ENCODE measurements at places on chromosomes 1 and 21.

DNA sequence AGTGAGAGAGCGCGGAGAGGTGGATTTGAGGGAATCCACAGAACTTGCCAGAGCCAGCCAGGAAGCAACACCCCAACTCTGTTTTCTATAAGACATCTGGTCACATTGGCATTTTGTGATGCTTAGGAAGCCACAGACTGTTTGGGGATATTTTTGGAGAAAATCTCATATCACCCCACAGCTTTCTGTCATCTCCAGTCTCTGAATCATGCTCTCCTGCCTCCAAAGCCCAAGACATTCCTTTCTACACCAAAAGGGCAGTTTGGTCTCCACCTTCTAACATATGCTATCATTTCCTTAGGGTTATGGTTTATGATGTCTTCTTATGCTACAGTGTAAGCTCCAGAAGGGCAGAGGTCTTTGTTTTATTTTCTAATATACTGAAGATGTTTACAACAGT is 14.4 kb upstream of the BCL10 start:
- no peak for DNase-seq

DNA sequence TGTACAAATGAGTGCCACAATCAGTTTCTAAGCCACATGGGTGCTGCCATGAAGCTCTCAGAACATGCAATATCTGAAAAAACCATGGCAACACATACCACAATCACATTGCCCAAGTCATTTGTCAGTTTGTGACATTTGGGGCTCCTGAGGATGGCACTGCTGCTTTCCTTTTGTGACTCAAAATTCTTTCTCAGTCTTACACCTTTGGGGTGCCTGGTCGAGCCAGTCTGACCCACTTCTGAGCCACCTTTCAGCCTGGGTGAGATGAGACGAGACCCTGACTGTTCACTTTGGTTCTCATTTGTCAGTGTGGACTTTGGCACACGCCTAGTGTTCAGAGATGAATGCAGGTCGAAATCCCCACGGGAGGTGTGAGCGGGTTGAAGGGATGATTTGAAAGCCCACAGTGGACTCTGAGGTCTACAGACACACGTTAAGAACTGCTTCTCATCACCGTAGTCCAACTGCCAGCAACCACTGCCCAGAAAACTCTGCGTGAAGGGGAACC is 8.0 kb downstream of the BATF3 start:
- no peak for DNase-seq

GRCh38 chr1:206992790-206993189 is 22.5 kb upstream of the FCAMR start:
- DNase-seq = no peak

DNA sequence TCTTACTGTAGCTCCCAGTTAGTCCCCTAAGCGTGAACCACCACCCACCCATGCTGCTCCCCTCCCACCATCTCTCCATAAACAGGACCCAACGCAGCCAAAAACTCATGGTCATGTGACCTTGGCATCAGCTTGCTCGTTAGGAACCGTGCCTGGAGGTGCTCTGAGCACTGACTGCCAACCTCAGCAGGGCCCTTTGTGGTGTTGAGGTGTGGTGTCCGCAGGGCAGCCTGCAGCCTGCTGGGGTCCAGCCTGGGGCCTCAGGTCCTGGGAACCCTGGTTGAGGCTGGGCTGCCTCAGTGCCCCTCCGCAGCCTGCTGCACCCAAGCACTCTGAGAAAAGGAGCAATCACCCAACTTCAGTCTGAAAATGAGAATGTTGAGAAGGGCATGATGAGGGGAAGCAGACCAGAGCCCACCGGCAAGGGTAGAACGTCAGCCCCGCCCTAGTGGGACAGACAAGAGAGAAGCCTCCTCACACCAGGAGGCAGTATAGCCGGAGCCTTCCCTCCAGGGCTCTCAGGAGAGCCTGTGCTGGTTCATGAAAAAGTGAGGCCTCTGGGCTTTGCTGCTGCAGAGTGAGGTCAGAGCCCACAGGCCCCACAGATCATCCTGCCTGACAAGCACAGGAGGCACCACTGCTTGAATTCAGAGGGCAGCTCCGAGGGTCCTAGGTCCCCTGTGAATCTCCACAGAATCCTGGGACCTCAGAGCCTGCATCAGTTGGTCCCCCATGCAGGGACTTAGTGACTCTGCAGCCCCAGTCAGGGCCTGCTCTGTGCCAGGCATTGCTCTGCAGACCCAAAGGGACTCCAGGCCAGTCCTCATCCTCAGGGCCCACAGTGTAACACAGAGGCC is 4.9 kb upstream of the COL6A2 start:
- DNase-seq = no peak
